Stimulated activated CD4-positive, alpha-beta T cell treated with anti-CD3 and anti-CD28 coated beads, Interleukin-2, amount 100 ng/mL, for 48 hours (primary cell): ENCODE measurements at places on chromosomes 11 and 22.

DNA sequence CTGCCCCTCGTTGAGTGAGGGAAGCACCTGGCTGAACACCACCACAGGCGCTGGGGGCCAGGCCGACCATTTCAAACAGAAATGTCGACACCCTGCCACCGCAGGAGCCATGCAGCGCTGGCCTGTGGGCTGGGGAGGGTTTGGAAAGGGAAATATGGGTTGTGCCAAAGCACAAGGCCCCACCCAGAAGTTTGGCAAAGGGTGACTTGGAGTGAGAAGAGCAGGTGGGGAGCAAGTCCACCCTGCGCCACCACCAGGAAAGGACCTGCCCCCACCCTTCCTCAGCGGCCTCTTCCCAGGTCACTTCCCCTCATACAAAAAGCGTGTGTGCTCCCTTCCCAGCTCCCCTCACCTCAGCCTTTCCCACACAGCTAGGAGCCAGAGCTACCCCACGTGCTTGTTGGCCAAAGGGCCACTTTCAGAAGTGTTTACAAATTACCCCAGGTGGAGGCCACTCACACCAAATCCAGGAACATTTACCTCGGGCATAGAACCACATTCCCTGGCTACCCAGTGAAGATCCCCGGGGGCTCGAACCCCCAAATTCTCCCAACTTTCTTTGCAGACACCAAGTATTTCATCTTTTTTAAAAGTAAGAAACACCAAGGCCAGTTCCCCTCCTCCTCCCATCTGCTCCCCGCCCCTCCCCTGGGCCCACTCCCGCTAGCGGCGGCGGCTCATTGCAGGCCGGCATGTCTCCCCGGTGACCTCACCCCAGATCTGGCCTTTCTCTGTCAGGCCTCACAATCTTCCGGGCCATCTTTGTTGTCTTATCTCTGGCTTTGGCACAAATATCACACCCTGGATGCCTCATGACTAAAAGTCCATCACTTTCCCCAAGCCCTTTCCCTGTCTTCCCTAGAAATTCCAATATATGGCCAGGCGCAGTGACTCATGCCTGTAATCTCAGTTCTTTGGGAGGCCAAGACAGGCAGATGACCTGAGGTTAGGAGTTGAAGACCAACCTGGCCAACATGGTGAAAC lies 20.5 kb upstream of the SCGB1A1 start:
- DNase-seq: no peak

- DNase-seq: no peak
Measured at GRCh38 chr22:27066856-27067255, 409.5 kb downstream of the MIAT start.

DNA sequence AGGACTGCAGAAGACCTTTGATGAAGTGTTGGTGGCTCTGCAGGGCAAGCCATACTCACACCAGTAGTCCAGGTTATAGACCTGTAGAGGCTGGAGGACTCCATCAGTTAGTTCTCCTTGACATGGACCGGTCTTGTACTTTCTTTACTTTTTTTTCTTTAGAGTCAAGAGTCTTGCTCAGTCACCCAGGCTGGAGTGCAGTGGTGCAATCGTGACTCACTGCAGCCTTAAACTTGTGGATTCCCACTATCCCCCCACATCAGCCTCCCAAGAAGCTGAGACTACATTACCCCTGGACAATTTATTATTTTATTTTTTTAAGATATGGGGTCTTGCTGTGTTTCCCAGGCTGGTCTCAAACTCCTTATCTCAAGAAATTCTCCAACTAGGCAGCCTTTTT lies 49.6 kb upstream of the E2F8 start:
- no peak for DNase-seq

- DNase-seq: no peak
Measured at GRCh38 chr11:128400382-128401203, 186.8 kb downstream of the ETS1 start.

- no peak for DNase-seq
Measured at GRCh38 chr11:106344394-106344793, 266.9 kb downstream of the AASDHPPT start.

DNA sequence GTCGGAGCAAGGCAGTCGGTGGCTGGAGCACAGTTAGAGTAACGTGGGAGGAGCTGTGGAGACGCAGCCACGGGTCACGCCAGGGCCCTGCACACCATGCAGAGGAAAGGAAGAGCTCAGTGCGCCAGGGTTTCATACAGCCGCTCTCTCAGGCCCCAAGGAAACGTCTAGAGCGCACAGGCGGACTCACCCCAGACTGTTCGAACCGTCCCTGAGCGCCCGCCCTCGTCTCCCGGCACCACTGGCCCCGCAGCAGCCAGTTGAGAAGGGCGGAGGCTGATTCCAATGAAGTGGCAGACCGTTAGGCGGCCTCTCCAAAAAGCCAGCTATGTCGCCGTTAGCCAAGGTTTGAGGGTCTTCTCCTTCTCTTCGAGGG lies 483 bp upstream of the HYLS1 start:
- DNase-seq: no peak

GRCh38 chr11:36748836-36749235 lies 150.8 kb upstream of the RAG2 start:
- DNase-seq: no peak
